Neural crest cell (in vitro differentiated cells): ENCODE measurements at places on chromosomes 7 and 10. TPM values are rescaled to one million over a fixed set of nuclear protein-coding genes. Genes with fewer than 3 reads are reported as not detected.

DNA sequence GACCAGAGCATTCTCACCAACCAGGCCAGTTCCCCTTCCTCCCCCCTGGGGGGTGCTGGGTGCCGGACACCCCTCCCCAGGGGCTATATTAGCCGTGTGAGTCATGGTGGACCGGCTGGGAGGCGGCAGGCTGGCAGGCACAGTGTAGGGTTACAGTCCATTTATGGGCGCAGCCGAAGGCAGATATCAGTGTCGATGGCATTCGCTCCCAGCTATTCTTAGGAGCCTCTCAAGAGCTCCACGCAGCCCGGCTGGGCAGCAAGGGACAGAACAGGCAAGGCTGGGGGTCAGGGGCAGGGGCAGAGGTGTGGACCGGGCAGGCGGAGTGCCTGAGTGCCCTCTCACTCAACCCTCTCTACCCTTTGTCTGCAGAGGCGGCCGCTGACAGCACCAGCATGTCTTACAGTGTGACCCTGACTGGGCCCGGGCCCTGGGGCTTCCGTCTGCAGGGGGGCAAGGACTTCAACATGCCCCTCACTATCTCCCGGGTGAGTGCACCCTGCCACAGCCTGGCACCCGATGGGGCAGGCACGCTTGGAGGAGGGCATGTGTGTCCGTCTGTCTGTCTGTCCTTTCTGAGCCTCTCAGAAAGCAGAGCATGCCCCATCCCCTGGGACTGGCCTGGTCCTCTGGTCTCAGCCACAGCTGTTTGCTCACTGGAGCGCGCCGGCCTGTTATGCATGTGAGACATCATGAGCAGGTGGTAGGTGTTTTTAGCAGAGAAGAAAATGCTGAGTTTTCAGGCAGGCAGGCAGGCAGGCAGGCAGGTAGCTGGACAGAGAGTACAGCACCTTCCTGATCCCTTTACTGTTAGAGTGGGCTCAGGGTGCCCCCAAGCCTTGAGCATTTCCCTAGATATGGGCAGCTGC is at the start of gene LDB3:
Gene LDB3 (plus strand): TSS at position 215 of the 869 bp plus-strand sequence. CDS start 181 bp downstream, at position 396.
- no peak for DNase-seq

DNA sequence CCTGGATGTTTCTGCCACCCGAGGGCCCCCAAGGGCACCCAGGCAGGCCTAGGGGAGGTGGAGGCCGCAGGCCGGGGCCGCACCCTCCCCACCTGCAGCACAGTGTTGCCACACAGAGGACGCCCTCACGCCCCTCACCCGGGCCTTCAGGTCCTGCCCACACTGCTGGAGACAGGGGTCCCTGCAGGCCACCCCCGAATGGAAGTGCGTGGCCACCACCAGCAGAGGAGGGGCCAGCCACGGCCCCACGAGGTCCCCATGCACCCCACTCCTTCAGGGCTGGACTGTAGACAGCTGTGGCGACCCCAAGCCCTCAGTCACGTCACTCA is 35.4 kb downstream of the ADAP1 start:
- DNase-seq = no peak

DNA sequence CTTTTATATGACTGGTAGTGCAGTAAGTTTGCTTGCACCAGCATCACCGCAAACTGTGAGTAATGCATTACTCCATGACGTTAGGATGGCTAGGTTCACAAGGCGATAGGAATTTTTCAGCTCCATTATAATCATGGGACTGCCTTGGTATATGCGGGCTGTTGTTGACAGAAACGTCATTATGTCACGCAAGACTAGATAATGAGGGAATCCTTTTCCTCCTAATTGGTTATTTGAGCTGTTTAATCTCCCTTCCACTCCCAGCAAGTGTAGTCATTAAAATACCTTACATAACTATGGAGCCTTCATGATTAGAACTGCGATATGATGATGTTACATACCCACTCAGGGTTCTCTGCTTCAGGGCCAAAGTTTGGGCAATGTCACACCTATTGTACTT is 17.3 kb downstream of the KLLN start:
- no peak for DNase-seq

- DNase-seq = no peak
Measured at GRCh38 chr10:86295791-86296190, 70.8 kb downstream of the GRID1 start.

DNA sequence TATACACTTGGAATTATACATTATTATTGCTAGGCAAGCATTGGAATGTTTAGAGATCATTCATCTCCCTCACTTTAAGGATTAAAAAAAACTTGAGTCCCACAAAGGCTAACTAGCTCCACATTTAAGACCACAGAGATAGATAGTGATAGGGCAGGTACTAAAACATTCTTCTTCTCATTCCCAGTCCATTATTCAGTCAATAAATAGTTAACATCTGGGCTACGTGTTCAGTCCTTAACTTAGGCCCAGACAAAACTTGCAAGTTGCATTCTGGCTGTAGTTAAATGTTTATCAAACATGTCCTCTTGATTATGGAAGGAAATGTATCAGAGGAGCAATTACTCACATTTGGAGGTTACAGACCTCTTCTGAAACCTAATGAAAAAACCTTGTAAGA is 2.4 kb downstream of the GNG11 start:
- DNase-seq = no peak

ARPC1A gene
- 214 and 216 TPM in 2 replicates for total RNA-seq

PHYHIPL gene
- total RNA-seq = 17.1 and 17.5 TPM in 2 replicates

PRLHR gene
- total RNA-seq = not detected in 2 replicates

SEC31B gene
- total RNA-seq = 18.1 and 18.7 TPM in 2 replicates

PNLIPRP3 gene
- total RNA-seq = not detected in 2 replicates

WDFY4 gene
- total RNA-seq = not detected in 2 replicates
